Hematopoietic multipotent progenitor cell (in vitro differentiated cells): ENCODE measurements at places on chromosomes 7 and 10. TPM values are rescaled to one million over a fixed set of nuclear protein-coding genes. Genes with fewer than 3 reads are reported as not detected.

Gene R3HCC1L
- total RNA-seq, result 6.7 TPM

Gene ZNF438
- 4.3 TPM for total RNA-seq

Gene LIPJ
- 0.27 TPM for total RNA-seq

Gene BUB3
- total RNA-seq, result 177 TPM

Gene MYL10
- not detected for total RNA-seq

Gene SPDYE11
- total RNA-seq, result not detected

Gene HPS1
- 50.1 TPM for total RNA-seq

Gene IGF2BP3
- 6.7 TPM for total RNA-seq

Gene CFAP46
- under 0.01 TPM for total RNA-seq

Gene DLX5
- total RNA-seq, result not detected

Gene DRGX
- total RNA-seq, result not detected

Gene MBL2
- total RNA-seq, result not detected

Gene ZNF239
- total RNA-seq, result 1.1 TPM

Gene PAX4
- total RNA-seq, result not detected

Gene OPN1SW
- not detected for total RNA-seq

Gene SLC39A12
- not detected for total RNA-seq

Gene HGF
- total RNA-seq, result 9.4 TPM

Gene SPDYE8
- not detected for total RNA-seq

Gene SLC18A3
- under 0.01 TPM for total RNA-seq

Gene BLNK
- 1.3 TPM for total RNA-seq

Gene ADAMTS14
- 3.0 TPM for total RNA-seq

Gene VWA2
- total RNA-seq, result 13.7 TPM

Gene SEMA3C
- 14.3 TPM for total RNA-seq

Gene GSDME
- 0.27 TPM for total RNA-seq

Gene FAM25A
- total RNA-seq, result not detected

Gene TACC2
- total RNA-seq, result under 0.01 TPM

Gene LRRC4
- 0.54 TPM for total RNA-seq

Gene WEE2
- not detected for total RNA-seq

Gene GFRA1
- under 0.01 TPM for total RNA-seq

Gene AKR1B15
- total RNA-seq, result not detected

Gene GNAT3
- not detected for total RNA-seq

Gene C10orf143
- 1.3 TPM for total RNA-seq

Gene TRPV5
- under 0.01 TPM for total RNA-seq

Gene SLC26A3
- total RNA-seq, result not detected

Gene FAM13C
- total RNA-seq, result not detected

Gene CYP2W1
- total RNA-seq, result not detected
